ENCODE measurements at places on chromosomes 12 and 14.

GRCh38 chr14:103104389-103104653 lies 9.8 kb downstream of the EXOC3L4 start:
- DNase-seq, result no peak

DNA sequence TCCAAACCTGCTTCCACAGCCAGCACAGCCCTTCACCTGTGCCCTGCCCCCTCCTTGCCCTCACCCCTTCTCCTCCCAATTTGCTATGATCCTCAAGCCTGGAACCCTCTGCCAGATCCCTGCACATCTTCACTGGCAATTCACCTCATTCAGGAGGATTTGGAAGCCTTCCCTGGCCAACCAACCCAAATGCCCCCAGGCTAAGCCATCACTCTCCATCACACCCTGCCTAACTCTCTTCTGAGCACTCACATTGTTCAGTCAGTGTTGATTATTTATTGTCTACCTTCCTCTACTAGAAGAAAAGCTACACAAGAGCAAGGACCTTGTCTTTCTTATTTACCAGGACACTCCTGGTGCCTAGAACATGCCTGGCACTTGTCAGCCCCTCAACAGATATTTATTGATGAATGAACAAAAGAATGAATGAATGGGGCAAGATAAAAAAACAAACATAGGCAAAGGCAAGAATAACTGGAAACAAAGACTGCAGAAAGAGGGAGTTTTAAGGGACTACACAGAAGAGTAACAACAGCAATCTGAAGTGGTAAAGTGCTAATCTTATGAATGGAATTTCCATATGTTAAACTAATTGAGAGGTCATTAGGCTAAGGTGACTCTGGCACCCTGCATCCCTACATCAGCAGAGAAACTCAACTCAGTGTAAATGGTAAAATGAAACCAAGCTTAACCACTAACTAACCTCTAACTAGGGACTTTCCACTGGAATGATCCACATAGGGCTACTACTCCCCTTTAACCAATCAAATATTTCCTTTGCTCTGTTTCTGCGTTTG lies 33.4 kb downstream of the TMTC1 start:
- DNase-seq, result no peak

DNA sequence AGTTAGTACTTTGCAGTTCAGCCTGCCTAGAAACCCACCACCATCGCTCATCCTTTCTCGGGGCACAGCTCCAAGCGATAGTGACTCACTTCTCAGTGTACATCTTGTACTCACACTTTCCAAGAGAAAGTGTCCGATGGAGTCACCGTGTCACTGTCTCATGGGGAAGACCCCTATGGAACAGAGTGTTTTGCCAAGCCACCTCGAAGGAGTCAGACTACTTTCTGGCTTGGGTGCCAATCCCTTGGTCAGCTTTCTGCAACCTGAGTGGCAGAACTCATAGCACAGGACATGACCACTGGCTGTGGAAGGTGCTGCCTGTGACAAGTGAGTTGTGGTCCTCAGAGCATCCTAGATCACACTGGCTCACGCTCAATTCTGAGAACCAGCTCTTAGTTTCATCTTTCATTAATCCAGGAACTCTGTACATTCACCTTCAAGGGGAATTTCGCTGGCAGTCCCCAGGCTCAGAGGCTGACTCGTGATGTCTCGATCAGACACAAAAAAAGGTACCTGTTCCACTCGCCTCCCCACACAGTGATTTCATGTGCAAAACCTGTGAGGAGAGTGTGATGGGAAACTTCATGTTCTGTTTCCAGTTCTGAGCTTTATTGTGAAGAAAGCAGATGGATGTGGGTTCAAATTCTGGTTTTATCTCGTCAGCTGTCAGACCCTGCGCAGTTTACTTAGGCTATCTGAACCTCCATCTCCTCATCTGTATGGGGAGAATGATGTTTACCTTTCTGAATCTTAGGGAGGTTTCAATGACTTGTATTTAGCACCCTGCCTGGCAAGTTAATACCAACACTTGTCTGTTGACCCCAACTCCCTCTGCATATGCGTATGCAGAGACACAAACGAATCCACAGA lies 127.3 kb upstream of the CCND2 start:
- DNase-seq, result no peak

DNA sequence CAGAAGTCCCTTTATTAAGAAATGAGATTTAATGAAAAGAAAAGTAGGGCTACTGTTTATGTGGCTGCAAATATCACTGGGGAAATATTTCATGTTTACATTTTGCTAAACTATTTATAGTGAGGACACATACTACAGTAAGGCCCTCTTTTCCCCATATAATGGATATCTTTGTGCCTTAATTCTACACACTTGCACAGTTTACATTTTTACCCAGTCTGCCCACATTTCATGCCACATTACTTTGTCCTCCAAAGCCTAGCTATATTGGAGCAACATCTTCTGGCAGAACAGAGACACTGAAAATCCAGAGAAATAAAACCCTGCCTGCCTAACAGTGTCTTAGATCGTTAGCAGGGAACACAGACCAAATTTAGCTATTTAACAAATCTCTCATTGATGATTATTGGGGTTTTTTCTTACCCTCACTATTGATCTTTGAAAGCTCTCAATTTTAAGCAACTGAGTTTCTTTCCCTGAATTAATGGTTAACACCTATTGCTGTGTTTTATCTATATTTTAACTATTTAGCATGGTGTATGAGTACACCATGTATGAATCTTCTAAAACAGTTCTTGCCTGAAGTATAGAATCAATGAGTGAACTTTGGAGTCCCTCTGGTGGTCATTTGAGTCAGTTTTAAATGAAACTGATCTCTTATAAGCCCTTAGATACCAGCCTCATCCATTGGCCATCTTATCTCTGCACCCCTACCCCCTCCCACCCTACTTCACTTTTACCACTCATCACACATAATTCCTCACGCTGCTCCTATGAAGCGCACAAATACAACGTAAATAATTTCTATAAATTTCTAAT lies 170.2 kb downstream of the BCAT1 start:
- DNase-seq, result no peak

Measured in Calu3 (cell line).